ENCODE measurements at places on chromosomes 1 and 21.
A peak's percentile ranks its signal among the peaks of the same experiment; 100 is the strongest.

- peak; percentile 5 for DNase-seq
Measured at GRCh38 chr1:217948741-217949140, 317.6 kb downstream of the SPATA17 start.

GRCh38 chr1:41924911-41925310 lies 6.2 kb upstream of the HIVEP3 start:
- DNase-seq = no peak

- DNase-seq = peak; percentile 18
Measured at GRCh38 chr1:23099171-23099536, 69.5 kb downstream of the LUZP1 start.

- no peak for DNase-seq
Measured at GRCh38 chr1:46772571-46772970, 26.3 kb upstream of the CYP4B1 start.

DNA sequence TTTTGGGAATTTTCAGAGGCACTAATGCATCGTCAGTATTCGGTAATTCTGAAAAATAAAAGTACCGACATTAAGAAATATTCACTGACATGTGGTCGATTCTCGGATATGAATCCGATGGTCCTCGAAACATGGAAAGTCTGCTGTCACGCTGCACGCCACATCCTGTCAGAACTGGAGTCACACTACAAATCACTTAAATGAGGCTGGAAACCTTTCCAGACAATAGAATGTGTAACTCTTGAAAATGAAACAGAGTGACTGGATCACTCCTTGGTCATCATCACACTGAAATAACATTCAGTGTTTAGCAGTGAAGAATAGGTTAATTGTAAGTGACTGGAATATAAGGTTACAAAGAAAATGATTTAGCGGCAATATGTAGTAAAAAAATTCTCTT lies 620.1 kb upstream of the ADAMTS5 start:
- DNase-seq = no peak

GRCh38 chr1:242203262-242203661 lies 204.4 kb upstream of the MAP1LC3C start:
- no peak for DNase-seq

DNA sequence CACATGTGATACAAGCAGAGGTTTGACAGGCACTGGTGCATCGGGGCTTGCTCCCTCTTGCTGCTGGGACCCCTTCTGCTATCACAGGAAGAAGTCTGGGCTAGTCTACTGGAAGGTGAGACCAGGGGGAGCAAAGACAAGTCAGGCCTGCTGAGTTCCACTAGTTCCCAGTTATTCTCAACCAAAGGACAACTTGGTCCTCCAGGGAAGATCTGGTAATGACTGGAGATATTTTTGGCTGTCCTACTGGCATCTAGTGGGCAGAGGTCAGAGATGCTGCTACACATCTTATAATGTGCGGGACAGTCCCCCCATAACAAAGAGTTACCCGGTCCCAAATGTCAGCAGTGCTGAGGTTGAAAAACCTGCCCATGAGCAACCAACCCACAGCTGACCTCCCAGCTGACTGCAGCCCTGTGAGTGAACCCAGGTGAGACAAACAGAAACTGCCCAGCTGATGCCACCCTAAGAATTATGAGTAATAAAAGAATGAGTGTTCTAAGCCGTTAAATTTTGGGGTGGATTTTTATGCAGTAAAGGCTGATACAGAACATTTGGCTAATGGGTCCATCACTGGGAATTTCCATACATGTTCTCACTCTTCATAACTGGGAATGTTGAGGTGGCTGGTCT lies 71.6 kb downstream of the NENF start:
- DNase-seq = no peak

DNA sequence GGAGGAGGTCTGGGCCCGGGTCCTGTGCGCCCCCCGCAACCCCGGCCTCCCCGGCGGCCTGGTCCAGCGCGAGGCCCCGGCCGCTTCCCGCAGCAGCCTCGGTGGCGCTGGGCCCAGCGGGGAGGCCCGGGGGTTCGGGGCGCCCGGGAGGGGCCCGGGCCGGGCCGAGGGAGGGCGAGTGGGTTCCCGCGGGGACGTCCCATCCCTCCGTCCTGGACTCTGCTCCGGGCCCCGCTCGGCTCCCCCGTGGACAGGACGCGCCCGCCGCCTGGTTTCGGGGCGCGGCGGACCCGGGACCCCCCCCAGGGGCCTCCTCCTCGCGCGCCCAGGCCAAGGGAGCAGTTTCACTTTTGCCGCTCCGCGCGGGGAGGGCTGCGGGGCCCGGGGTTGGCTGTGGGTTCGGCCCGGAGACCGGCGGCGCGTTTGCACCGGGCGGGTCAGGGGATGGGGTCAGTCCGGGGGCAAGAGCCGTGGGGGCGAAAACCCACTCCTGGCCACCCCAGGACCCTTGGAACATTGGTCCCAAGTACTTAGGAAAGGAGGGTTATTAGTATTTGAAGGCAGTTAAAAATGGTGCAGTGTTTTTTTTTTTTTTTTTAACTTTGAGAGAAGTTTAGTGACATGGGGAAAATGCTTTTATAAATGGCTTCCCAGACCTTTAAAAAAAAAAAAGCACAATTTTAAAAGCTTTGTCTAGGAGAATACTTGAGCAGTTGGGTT lies 677 bp downstream of the AGPAT3 start:
- peak; percentile 56 for DNase-seq

DNA sequence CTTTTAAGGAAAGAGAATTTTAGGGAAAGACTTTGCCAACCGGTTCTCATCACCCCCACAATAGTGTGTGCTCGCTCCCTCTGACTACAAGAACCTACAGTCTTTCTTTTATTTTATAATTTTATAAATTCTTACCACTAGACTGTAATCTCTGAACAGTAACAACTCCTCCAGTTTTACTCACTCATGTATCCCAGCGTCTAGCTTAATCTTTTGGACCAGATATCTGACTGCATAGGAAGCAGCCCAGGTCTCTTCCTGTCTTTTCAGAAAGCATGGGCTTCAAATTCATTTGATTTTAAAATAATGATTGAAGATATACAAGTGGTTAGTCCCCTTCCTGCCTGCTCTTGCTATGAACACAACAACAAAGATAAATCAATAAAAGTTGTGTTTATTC lies 19.0 kb upstream of the DUSP10 start:
- no peak for DNase-seq
